GDM1 (cell line): ENCODE measurements at places on chromosomes 3 and 15.

- DNase-seq = no peak
Measured at GRCh38 chr3:171953301-171954022, 85.9 kb upstream of the FNDC3B start.

DNA sequence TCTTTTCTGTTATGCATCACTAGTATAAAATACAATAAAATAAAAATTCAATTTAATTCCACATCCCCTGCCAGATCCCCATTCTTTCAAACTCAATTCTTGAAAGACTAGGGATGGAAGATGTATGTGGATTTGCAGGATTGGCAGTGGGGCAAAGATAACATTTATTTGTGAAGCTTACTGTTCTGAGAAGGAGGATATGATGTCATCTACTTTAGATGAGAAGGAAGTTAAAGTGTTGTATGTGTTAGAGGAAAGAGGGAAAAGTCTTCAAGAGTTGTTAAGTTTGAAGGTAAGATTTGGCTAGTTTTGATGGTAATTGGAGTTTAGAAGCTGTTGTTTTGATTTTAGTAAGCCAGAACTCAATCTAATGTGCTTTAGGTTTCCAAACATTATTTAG is 845.1 kb upstream of the NR2F2 start:
- DNase-seq = no peak

DNA sequence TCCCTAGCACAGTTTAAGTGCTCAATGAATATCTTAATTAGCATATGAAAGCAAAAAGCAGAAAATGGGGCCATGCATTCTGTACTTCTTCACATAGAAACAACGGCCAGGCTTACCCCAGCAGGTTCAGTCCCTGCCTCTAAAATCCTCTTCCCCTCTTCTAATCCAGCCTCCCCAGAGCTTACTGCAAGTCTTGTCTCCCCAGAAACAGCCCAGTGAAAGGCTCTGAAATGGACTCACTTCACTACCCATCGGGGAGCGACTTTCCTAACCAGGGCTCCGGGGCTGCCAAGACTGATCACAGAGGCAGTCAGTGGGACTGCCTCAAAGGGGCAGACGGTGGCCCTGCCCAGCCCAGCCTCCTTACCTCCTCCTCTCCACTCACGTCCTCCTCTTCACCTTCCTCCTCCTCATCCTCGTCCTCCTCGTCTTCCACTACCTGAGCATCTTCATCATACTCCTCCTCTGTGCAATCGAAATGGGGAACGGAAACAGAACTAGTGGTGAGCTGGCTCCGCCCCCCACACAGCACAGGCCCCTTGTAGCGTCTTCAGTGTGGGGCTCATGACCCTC is 38.0 kb downstream of the ANP32A start:
- no peak for DNase-seq

GRCh38 chr3:184156522-184156955 is 1.4 kb downstream of the DVL3 start:
- DNase-seq = no peak

GRCh38 chr3:30539206-30539605 is 67.2 kb upstream of the TGFBR2 start:
- DNase-seq = no peak
